ENCODE measurements at places on chromosomes 2 and 18.

GRCh38 chr2:217218269-217219163 is 358.7 kb upstream of the TNP1 start:
- no peak for DNase-seq

GRCh38 chr18:31555971-31556747 is 35.5 kb upstream of the TTR start:
- DNase-seq, result no peak

GRCh38 chr2:190655570-190655969 is 6.7 kb downstream of the NAB1 start:
- DNase-seq, result no peak

DNA sequence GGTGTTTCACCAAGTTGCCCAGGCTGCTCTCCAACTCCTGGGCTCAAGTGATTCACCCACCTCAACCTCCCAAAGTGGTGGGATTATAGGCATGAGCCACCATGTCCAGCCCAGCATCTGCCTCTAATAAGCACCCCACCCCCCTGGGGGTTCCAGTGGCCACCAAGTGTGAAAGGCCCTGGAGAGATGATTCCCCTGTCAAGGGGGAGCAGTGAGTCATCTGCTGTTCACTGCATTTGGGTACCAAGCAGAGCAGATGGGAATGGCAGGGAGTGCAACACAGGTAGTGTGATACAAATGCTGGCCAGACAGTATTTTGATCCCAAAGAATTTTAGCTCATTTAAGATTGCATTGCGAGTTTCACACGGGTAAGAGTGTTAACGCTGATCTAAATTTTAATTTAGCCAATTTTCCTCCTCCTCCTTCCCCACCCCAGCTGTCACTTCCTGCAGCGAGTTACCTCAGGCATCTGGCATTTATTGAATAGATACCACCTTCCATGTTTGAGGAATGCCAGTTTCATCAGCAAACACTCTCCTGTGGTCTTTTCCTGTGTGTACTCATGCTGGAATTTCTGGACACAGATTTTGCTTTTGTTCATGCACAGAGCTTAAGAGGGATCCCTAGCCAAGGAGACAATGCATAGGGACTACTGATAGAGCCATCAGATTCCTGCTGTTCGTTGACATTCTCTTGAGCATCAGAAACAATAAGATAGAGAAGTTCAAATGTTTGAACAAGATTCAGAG is 32.4 kb upstream of the NCK2 start:
- no peak for DNase-seq

- no peak for DNase-seq
Measured at GRCh38 chr2:236338495-236339184, 74.4 kb upstream of the ASB18 start.

GRCh38 chr2:160566717-160567116 is 73.1 kb upstream of the RBMS1 start:
- no peak for DNase-seq

GRCh38 chr2:165835363-165835762 is 41.3 kb upstream of the GALNT3 start:
- DNase-seq, result no peak

- no peak for DNase-seq
Measured at GRCh38 chr2:100383954-100384353, 33.5 kb downstream of the CHST10 start.

GRCh38 chr2:88859461-88859860 is 168.0 kb downstream of the RPIA start:
- no peak for DNase-seq

DNA sequence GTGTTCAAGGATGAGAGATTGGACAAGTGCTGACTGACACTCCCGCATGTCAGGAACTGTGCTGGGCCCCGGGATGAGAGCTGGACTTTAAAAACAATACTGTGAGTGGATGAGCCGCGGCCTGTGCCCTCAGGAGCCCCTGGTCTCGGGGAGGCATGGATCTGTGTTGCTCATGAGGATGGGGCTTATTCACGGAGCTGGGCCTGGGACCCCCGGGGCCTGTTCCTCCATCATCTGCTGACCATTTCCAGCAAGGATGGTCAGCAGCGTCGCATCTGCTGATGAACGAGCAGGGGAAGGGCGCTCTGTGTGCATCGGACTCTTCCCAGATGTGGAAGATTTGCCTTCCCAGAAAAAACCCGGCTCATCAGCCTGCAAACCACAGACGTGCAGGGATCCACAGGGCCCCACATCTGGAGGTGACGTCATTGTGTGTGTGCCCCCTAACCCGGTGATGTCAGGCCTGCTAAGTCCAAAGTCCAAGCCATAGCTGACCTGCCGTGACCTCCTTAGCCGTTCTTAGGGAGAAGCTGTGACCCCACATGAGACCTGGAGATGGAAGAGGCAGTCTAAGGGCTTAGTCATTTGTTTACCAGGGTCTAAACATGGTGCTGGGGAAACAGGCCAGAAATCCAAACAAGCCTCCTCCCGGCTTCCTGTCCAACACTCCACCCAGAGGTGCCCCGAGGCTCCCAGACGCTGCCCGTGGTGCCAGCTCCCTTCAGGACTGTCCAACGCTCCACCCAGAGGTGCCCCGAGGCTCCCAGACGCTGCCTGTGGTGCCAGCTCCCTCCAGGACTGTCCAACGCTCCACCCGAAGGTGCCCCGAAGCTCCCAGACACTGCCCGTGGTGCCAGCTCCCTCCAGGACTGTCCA is 143.9 kb downstream of the PXDN start:
- DNase-seq, result no peak

DNA sequence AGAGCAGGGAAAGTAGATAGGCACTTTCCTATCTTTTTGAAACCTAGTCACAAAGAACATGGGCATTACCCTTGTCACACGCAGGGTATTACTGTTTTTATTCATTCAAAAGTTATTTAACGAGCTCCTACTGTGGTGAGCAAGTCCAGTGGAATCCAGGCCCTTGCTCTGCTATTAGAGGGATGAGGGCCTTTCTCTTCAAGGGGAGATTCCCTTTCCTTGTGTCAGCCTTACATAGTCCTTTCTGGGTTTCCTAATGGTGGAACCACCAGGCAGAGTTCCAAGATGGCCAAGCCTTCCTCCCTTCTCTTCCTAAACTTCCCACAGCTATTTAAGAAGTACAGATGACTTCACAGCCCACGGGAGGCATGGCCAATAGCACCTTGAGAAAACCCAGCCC is 64.6 kb downstream of the SPTBN1 start:
- no peak for DNase-seq

DNA sequence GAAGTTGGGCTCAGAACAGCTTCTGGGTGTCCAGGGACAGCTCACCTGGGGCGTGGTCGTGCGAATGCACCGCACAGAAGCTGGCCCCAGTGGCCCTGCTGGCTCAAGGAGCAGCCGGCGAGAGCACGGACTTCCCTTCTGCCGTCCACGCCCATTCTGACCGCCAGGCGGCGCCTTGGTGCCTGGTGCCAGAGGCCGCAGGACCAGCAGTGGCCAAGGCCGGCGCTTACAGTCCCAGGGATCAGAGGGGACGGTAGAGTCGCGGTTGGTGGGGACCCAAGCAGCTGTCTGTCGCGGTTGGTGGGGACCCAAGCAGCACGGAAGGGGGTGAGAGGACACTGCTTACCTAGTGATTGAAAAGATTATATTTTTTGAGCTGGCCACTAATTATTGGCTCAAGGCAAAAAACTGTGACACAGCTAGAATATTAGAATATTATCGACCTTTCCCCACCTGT is 25.7 kb downstream of the NPPC start:
- DNase-seq, result peak; percentile 92

DNA sequence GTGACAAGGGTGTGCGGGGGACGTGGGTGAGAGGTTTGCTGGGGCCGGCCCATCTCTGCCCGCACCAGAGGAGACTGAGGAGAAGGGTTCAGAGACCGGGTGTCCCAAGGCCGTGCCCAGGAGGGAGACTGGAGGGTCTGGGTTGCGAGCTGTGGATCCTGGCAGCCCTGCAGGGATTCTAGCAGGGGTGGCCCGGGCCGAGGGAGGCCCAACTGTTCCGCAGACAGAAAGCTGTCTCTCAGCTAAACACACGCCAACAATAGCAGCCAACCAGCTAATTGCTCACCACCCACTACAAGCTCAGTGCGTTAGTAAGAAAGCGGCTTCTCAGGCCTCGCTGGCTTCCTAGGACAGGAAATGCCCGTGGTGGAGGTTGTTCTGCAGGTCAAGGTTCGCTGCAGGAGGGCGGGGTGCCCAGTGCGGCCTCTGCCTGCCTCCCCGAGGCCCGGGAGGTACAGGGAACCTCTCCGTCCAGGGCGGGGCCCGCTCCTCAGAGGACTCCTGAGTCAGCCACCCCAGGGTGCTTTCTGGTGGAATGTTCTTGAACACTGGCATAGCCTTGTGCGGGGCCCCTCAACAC is 282.0 kb upstream of the PXDN start:
- no peak for DNase-seq

GRCh38 chr2:169014780-169015179 is 16.3 kb downstream of the ABCB11 start:
- no peak for DNase-seq

DNA sequence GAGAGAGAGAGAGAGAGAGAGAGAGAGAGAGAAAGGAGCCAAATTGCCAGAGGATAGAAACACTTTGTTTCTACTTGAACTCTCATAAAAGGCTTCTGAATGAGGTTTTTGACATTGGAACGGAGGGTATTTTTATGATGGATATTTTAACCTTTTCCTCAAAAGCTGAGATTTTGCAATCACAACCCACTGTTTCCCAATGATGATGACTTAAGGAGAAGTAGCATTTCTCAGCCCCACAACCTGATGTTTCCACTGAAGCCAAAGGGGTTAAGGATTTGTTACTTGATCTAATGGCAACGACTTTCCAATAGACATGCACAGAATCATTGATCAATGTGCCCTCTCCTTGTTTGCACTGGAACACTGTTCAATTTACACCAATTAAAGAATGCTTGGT is 67.1 kb upstream of the POU3F3 start:
- no peak for DNase-seq

GRCh38 chr18:2686349-2686968 is 30.9 kb downstream of the SMCHD1 start:
- DNase-seq, result no peak

- DNase-seq, result no peak
Measured at GRCh38 chr2:11215407-11215806, 60.1 kb downstream of the SLC66A3 start.

Measured in activated CD8-positive, alpha-beta memory T cell treated with anti-CD3 and anti-CD28 coated beads, Interleukin-2, amount 50 U/mL, for 48 hours (primary cell).